ENCODE measurements at places on chromosomes 13 and 19. TPM values are rescaled to one million over a fixed set of nuclear protein-coding genes. Genes with fewer than 3 reads are reported as not detected.

The ATP5F1D gene
- total RNA-seq, result 67.2 TPM

The C19orf18 gene
- 0.82 TPM for total RNA-seq

The RAB11B gene
- 78.2 TPM for total RNA-seq

The CXCL17 gene
- 2.2 TPM for total RNA-seq

The S1PR5 gene
- total RNA-seq, result 2.7 TPM

The CFAP97D2 gene
- not detected for total RNA-seq

The COX7A1 gene
- 39.5 TPM for total RNA-seq

The CCDC70 gene
- not detected for total RNA-seq

The KCNK6 gene
- 2.8 TPM for total RNA-seq

The ZNF471 gene
- 8.6 TPM for total RNA-seq

The KLK3 gene
- not detected for total RNA-seq

The CYP2A6 gene
- not detected for total RNA-seq

The GPR4 gene
- total RNA-seq, result 0.31 TPM

The DHRS12 gene
- 10.2 TPM for total RNA-seq

The FCHO1 gene
- 2.2 TPM for total RNA-seq

The NOTCH3 gene
- total RNA-seq, result 163 TPM

The PLK5 gene
- 0.51 TPM for total RNA-seq

The CGB1 gene
- total RNA-seq, result not detected

The PEAK3 gene
- total RNA-seq, result not detected

The SIGLECL1 gene
- total RNA-seq, result not detected

The LRP3 gene
- total RNA-seq, result 24.4 TPM

The CEBPG gene
- total RNA-seq, result 31.9 TPM

The BST2 gene
- 6.3 TPM for total RNA-seq

The MPV17L2 gene
- 6.5 TPM for total RNA-seq

The CCDC8 gene
- 68.8 TPM for total RNA-seq

The KCNN4 gene
- total RNA-seq, result 14.8 TPM

The ZNF586 gene
- total RNA-seq, result 29.4 TPM

The PSG2 gene
- total RNA-seq, result not detected

The MAP1S gene
- 27.4 TPM for total RNA-seq

The CDC42EP5 gene
- total RNA-seq, result 24.5 TPM

The TYROBP gene
- total RNA-seq, result 3.6 TPM

The FUT6 gene
- total RNA-seq, result 4.9 TPM

The VSIG10L gene
- total RNA-seq, result 2.5 TPM

The CYP2A7 gene
- not detected for total RNA-seq

The ANKLE1 gene
- total RNA-seq, result 0.62 TPM

The ACP7 gene
- total RNA-seq, result not detected

The ZNF345 gene
- 9.6 TPM for total RNA-seq

The RASA3 gene
- total RNA-seq, result 23.7 TPM

The SULT2B1 gene
- total RNA-seq, result 2.4 TPM

The RGS9BP gene
- total RNA-seq, result 7.1 TPM

The PDX1 gene
- total RNA-seq, result not detected

The PROZ gene
- total RNA-seq, result not detected

The KLF1 gene
- total RNA-seq, result 1.6 TPM

The SHISA7 gene
- not detected for total RNA-seq

The SH2D3A gene
- 4.8 TPM for total RNA-seq

The C1QTNF9 gene
- 3.8 TPM for total RNA-seq

The LGI4 gene
- 7.6 TPM for total RNA-seq

The TINCR gene
- 8.1 TPM for total RNA-seq

The GRAMD1A gene
- total RNA-seq, result 19.8 TPM

The KISS1R gene
- not detected for total RNA-seq

The IGSF23 gene
- total RNA-seq, result not detected
